ENCODE measurements at places on chromosomes 6 and 20.

GRCh38 chr20:40493071-40493470 is 196.0 kb downstream of the MAFB start:
- peak; percentile 81 for DNase-seq

DNA sequence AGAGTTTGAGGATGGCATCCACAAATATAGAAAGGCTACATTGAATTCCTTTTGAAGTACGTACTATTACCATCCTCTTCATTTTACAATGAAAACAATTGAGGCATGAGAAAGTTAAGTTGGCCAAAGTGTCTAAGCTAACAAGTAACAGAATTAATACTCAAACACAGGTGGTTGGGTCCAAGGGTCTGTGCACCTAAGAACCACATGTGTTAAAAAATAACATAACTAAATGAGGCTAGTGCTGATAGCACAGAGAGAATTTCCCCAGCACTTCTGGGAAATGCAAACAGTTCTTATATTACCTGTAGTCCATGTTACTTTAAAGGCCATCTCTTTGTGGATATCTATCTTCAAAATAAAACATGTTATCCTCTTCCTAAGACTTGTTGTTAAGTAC is 10.5 kb upstream of the KHDRBS2 start:
- no peak for DNase-seq

- peak; percentile 88 for DNase-seq
Observed at GRCh38 chr20:19757487-19758132, 448 bp upstream of the RIN2 start.

GRCh38 chr6:80001337-80001736 is 3.1 kb upstream of the TTK start:
- no peak for DNase-seq

GRCh38 chr6:36226438-36227047 is 30.0 kb downstream of the BRPF3 start:
- no peak for DNase-seq

DNA sequence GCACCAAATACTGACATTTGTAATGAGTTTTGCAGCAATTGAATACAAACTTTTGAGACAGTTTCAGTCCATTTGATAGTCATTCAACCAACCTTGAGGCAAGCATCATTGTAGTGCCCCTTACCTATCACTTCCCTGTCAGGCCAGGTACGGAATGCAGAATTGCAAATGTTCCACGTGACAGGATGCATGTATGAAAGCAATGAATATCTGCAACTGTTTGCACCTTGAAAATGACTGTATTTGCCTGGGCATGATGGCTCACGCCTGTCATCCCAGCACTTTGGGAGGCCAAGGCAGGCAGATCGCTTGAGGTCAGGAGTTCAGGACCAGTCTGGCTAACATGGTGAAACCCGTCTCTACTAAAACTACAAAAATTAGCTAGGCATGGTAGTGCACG is 146.0 kb upstream of the SCGN start:
- no peak for DNase-seq

- peak; percentile 28 for DNase-seq
Observed at GRCh38 chr6:111731456-111732195, 125.9 kb upstream of the TRAF3IP2 start.

DNA sequence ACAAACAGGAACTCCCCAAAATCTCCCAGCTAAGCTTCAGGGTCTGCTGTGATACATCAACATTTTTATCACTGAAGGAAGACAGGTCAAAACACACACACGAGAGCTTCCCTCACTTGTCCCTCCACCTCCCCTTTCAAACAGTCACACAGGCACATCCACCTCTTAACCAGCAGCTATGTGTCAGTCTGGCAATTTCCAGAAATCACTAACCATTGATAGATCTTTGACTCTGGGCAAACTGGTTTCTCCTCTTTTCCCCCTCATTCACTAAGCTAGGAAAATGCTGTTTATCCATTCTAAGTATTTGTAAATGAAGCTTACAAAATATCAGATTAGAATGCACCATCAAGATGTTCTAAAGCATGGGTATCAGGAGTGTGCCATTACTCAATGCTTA is 87.8 kb downstream of the DCDC2 start:
- DNase-seq: no peak

DNA sequence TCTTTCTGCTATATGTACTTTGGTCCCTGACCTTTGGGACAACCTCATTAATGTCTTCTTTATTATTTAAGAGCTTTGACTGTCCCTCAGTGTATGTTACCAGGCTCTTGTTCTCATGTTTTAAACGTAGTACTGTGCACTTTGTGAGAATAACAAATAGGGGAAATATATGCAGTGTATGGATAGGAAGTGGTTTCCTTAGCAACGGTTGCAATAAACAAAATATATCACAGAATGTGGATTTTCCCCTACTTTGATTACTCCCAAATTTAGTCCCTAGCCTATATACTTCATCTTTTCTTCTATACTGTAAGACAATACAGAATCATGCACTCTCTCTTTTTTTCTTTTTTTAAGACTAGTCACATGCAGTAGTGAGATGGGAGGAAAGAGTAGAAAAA is 123.8 kb upstream of the AKIRIN2 start:
- DNase-seq: no peak

- DNase-seq: no peak
Observed at GRCh38 chr20:45154183-45154582, 20.5 kb upstream of the PI3 start.

- DNase-seq: no peak
Observed at GRCh38 chr20:59143326-59143725, 20.3 kb upstream of the ZNF831 start.

- DNase-seq: no peak
Observed at GRCh38 chr6:3888153-3888957, 39.2 kb downstream of the FAM50B start.

GRCh38 chr6:168877821-168878282 is 375.8 kb downstream of the THBS2 start:
- no peak for DNase-seq

GRCh38 chr6:1575210-1576041 is 34.3 kb upstream of the FOXC1 start:
- peak; percentile 42 for DNase-seq

- peak; percentile 74 for DNase-seq
Observed at GRCh38 chr6:90288404-90288803, 8.2 kb downstream of the BACH2 start.

- no peak for DNase-seq
Observed at GRCh38 chr6:56541741-56542360, 100.8 kb downstream of the DST start.

- no peak for DNase-seq
Observed at GRCh38 chr6:35473850-35474130, 5.6 kb downstream of the RPL10A start.

- DNase-seq: no peak
Observed at GRCh38 chr6:112291161-112291762, 36.9 kb upstream of the LAMA4 start.

- DNase-seq: peak; percentile 55
Observed at GRCh38 chr6:28634761-28635546, 109.3 kb downstream of the GPX5 start.

GRCh38 chr20:36506253-36506652 is 35.1 kb upstream of the MYL9 start:
- peak; percentile 29 for DNase-seq

DNA sequence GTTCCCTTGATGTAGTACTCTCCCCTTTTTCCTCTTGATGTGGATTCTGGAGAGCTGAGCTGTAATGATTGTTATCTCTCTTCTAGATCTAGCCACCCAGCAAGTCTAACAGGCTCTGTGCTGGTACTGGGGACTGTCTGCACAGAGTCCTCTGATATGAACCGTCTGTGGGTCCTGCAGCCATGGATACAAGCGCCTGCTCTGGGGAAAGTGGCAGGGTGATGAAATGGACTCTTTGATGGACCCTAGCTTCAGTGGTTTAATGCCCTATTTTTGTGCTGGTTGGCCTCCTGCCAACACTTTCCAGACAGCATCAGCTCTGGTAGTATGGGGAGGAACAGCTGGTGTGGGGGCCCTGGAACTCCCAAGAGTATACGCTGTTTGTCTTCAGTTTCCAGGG is 216.3 kb downstream of the ADGRG6 start:
- no peak for DNase-seq

GRCh38 chr6:19035461-19036195 is 648.5 kb downstream of the RNF144B start:
- DNase-seq: no peak

DNA sequence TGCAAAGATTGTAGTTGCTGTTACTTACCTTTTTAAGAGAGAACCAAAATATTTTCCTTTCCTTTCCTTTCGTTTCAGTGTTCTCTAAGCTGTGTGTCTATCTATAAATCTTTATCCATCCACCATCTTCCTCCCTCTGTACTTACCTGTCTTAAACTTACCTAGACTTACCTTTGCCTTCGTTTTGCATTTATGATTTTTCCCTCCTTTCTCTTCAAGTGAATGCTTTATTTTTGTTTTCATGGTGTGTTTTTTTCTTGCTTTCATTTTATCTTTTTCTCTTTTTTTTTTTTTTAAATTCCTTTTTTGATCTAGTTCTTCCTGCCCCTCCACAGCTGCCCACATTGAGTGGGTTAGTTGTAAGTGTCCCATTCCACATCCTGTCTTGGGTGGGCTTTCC is 26.2 kb downstream of the ARID1B start:
- no peak for DNase-seq

DNA sequence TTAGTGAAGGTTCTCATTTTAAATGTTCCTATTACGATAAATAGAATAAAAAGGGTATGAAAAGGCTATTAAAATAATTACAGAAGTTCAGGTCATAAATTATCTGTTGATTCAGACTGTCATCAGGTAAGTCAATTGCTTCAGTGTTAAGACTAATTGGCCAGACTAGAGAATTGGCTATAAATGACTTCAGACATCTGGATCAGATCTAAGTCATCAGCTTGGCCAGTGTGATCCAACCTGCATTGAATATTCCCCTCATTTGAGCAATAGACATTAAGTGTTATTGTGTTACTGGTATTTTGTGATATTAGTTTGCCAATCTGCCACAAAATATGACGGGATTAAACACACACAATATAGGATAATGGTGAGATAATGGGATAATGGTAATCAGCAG is 377.6 kb upstream of the CITED2 start:
- no peak for DNase-seq

- peak; percentile 77 for DNase-seq
Observed at GRCh38 chr6:149334682-149335160, 17.2 kb downstream of the TAB2 start.

GRCh38 chr20:57593134-57593886 is 26.9 kb downstream of the ZBP1 start:
- DNase-seq: no peak

- DNase-seq: no peak
Observed at GRCh38 chr20:774016-774659, 5.8 kb upstream of the SLC52A3 start.

GRCh38 chr6:33198159-33198852 is 2.2 kb downstream of the RXRB start:
- no peak for DNase-seq

GRCh38 chr6:14913931-14914330 is 331.9 kb upstream of the JARID2 start:
- no peak for DNase-seq

DNA sequence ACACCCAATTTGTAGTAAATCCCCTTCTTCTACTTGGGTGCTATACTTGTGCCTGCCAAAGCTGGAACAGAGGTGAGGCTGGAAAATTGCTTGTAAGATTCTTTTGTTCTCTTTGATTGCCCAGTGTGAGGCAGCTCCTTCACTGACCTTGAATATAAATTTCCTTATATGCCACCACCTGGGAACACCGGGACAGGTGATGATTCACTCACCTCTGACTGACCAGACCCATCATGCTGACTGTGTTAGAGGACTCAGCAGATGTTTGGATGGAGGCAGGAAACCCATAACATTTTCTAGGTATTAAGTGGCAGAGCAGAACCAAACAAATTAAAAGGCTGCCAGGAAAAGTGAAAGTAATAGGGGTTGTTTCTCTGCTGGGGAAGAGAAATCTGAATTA is 120.9 kb downstream of the GRM1 start:
- DNase-seq: no peak

GRCh38 chr6:43738267-43738676 is 31.7 kb upstream of the VEGFA start:
- no peak for DNase-seq

DNA sequence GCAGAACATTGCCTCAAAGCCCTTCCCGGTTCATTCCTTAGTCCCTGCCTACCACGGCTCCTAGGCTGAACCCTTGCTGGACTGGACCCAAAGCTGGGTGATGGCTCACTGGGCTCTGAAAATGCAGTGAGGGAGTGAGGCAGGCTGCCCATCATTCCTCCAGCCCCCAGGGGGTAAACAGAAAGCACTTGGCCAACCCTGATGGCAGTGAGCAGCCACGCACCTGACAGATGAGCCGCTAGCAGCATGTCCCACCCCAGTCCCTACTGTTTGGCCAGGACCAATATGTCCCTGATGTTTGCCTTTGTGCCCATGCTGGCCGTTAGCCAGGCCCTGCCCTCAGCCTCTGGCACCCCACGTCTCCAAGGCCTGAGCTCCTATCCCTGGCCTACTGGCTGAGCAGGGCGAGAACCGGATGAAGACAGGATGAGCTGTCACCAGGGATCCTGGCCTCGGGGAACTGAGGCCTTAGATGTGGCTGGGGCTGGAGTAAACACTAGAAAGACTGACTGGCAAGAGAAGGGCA is 19.4 kb upstream of the BAK1 start:
- no peak for DNase-seq

GRCh38 chr6:157137501-157137900 is 185.8 kb downstream of the TMEM242 start:
- DNase-seq: peak; percentile 33

DNA sequence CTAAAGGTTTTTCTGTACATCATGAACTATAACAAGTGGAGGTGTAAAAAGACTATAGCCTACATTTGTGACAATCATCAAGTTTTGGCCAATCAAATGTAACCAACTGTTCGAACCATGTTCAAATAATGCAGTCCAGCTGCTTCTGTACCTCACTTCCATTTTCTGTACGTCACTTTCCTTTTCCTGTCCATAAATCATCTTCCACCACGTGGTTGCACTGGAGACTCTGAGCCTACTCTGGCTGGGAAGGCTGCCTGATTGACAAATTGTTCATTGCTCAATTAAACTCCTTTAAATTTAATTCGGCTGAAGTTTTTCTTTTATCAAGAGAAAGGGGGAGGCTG is 270.4 kb upstream of the JARID2 start:
- DNase-seq: no peak

- peak; percentile 16 for DNase-seq
Observed at GRCh38 chr20:47785311-47785853, at the start of gene SULF2. TSS of gene SULF2 (minus strand) at chr20:47785481. CDS start at chr20:47757363, 28,118 bp downstream.
